ENCODE measurements at places on chromosomes 2 and 18.

DNA sequence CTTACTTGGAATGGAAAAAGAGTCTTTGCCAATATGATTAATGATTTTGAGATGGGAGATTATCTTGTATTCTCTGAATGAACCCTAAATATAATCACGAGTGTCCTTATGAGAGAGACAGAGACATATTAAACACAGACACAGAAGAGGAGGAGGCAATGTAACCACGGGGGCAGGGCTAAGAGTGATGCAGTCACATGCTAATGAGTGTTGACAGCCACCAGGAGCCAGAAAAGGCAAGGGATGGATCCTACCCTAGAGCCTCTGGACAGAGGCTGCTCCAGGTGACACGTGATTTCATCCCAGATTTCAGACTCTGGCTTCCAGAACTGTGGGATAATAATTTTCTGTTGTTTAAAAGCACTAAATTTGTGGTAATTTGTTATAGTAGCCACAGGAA lies 679.6 kb downstream of the MBD2 start:
- no peak for DNase-seq

GRCh38 chr18:51137891-51138290 lies 59.6 kb downstream of the MEX3C start:
- DNase-seq, result no peak

- no peak for DNase-seq
Measured at GRCh38 chr2:39145906-39146421, 25.1 kb upstream of the SOS1 start.

- DNase-seq, result no peak
Measured at GRCh38 chr2:59921743-59922142, 631.7 kb downstream of the BCL11A start.
